ENCODE measurements at places on chromosomes 1 and 21.
A peak's percentile ranks its signal among the peaks of the same experiment; 100 is the strongest.

GRCh38 chr1:37315371-37315846, 159.0 kb upstream of the ZC3H12A start:
- DNase-seq, result no peak

- DNase-seq, result peak; percentile 59
Measured at GRCh38 chr1:8825985-8826481, 8.6 kb upstream of the RERE start.

DNA sequence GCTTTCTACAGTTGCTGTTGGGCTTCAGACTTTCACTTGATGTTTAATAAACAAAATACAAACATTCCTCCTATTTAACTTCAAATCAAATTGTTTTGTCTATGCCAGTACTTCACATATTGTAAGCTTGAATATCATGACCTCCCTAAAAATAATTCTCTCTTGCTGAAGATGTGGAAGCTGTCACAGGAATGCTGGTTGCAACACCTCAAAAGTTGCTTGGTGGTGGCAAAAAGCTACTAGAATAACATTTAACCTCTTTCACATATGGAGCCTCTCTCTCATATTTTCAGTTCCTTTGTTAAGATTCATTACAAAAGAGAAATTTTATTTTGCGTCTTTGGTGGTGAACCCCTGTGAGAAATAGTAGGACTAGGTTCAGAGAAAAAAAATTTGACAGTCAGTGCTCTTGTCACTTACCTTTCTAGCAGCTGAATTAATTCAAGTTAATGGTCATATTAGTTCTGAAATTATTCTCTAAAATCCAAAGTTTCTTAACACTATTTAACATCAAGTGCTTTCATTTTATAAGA, 25.5 kb upstream of the F13B start:
- peak; percentile 21 for DNase-seq

GRCh38 chr1:244097523-244098405, 46.7 kb downstream of the ZBTB18 start:
- no peak for DNase-seq

- no peak for DNase-seq
Measured at GRCh38 chr1:4284976-4285375, 369.4 kb upstream of the AJAP1 start.

DNA sequence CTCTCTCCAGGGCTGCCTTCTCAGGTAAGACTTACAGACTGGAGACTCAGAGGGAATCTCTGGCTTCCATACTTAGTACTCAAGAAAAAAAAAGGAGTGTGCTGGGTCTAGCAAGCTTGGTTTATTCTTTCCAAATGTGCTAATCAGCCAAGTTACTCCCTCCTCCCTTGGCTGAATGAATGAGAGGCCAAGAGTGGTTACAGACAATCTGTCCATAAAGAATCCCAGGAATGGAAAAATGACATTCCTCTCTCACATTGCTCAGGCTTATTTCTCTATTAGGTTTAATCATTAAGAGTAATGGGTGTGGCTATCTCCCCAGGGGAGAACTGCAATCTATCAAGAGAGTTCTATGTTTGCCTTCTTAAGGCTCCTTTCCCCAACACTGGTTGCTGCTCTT, 547.3 kb upstream of the PLXNA2 start:
- DNase-seq, result peak; percentile 10

DNA sequence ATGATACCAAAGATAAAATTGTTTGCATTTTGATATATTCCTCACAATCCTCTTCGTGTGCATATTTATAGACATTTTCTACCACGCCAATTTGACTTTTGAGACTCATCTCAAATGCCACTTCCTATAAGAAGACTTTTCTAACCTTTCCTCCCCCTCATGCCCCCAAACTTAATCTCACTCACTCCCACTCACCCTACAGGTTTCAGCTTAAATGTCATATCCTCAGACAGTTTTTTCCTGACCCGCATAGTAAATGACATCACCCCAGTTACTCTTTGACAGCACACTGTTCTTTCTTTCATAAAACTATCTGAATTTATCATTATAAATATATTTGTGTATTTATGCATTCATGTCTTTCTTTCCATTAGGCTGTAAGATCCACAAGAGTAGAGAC, 29.6 kb upstream of the RGS8 start:
- no peak for DNase-seq

DNA sequence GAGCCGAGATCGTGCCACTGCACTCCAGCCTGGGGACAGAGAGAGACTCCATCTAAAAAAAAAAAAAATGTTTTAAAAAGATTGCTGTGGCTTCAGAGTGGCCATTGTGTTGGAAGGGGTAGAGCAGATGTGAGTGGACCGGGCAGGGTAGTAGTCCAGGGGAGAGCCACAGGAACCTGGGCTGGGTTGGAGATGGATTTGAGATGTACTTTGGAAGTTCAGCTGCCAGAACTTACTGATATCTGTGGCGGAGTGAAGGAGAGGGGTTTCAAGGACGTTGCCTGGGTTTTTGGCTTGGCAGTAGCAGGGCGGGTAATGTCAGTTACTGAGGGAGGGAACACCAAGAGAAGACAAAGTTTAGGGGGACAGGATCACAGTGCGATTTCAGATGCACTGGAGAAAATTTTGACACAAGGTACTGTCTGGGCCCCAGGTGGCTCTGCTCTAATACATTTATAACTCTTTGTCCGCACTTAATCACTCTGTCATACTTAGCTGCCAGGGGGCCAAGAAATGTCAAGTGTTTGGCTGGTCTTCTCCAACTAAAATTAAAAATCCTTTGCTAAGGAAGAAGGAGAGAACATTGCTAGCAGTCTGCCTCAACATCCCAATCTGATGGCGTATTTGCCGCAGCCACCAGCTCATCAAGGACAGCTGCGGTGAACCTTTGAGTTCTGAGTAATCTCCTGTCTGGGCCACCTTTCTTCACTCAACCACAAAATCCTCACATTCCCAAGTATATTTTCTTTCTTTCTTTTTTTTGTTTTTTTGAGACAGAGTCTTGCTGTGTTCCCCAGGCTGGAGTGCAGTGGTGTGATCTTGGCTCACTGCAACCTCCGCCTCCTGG, 9.6 kb downstream of the EPHX1 start:
- no peak for DNase-seq

DNA sequence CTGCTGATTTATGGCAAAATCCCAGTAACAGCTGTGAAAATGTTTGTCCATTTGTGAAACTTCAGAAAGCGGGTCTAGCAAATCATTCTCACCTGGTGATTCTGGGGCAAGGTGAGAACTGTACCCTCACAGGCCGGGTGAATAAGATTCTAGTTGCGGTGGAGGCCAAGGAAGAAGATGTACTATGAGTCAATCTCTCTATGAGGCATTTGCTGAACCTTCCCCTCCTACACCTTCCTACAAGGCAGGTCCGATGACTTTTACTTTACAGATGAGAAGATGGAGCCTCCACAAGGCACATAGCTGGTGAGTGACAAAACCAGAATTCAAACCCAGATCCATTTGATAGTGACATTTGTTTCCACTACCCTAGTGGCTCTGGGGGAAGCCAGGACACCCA, 72.7 kb downstream of the BACH1 start:
- DNase-seq, result no peak

- no peak for DNase-seq
Measured at GRCh38 chr1:169802888-169803287, 8.2 kb upstream of the METTL18 start.

GRCh38 chr1:221742555-221743415, 896 bp upstream of the DUSP10 start:
- DNase-seq, result peak; percentile 75

DNA sequence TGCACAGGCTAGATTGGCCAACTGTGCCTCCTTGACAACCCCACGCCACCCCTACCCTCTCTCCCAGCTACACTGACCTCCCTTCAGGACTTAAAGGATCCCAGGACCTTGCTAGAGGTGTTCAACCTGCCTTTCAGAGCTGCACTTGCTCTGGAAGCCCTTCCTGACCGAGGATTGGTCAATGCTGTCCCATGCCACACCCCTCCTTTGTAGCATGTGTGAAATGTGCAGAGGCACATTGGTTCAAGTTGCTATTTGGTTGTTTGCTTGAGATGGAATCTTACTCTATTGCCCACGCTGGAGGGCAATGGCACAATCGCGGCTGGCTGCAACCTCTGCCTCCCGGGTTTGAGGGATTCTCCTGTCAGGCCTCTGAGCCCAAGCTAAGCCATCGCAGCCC, 21.8 kb downstream of the ACTA1 start:
- no peak for DNase-seq

GRCh38 chr1:63747445-63747844, 26.4 kb upstream of the ROR1 start:
- no peak for DNase-seq

GRCh38 chr1:238340989-238341388, 450.3 kb upstream of the ZP4 start:
- DNase-seq, result no peak

GRCh38 chr21:45297329-45297728, 9.6 kb upstream of the POFUT2 start:
- DNase-seq, result no peak

DNA sequence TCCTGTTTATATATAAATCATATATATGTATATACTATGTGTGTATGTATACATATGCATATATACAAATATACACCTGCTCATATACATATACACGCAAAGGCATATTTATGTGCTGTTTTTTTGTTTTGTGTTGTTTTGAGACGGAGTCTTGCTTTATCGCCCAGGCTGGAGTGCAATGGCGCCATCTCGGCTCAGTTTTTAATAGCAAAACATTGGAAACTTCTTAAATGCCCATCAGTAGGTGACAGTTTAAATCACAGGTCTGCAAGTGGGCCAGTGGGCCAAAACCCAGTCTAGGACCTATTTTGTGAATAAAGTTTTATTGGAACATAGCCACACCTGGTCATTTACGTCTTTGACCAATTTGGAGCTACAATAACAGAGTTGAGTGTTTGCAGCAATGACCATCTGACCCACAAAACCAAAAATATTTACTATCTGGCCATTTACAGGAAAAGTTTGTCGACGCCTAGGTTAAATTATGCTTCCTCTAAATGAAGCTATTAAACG, 132.3 kb downstream of the TOMM20 start:
- no peak for DNase-seq

GRCh38 chr1:153749408-153750005, 21.7 kb downstream of the INTS3 start:
- DNase-seq, result peak; percentile 88

DNA sequence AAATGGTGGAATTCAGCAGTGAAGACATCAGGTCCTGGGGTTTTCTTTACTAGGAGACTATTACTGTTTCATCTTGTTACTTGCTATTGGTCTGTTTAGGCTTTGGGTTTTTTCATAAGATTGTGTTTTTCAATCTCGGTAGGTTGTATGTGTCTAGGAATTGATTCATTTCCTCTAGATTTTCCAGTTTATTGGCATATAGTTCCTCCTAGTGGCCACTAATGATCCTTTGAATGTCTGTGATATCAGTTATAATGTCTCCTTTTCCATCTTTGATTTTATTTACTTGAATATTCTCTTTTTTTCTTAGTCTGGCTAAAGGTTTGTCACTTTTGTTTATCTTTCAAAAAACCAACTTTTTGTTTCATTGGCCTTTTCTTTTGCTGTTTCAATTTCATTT, 233.0 kb downstream of the RWDD3 start:
- DNase-seq, result no peak

DNA sequence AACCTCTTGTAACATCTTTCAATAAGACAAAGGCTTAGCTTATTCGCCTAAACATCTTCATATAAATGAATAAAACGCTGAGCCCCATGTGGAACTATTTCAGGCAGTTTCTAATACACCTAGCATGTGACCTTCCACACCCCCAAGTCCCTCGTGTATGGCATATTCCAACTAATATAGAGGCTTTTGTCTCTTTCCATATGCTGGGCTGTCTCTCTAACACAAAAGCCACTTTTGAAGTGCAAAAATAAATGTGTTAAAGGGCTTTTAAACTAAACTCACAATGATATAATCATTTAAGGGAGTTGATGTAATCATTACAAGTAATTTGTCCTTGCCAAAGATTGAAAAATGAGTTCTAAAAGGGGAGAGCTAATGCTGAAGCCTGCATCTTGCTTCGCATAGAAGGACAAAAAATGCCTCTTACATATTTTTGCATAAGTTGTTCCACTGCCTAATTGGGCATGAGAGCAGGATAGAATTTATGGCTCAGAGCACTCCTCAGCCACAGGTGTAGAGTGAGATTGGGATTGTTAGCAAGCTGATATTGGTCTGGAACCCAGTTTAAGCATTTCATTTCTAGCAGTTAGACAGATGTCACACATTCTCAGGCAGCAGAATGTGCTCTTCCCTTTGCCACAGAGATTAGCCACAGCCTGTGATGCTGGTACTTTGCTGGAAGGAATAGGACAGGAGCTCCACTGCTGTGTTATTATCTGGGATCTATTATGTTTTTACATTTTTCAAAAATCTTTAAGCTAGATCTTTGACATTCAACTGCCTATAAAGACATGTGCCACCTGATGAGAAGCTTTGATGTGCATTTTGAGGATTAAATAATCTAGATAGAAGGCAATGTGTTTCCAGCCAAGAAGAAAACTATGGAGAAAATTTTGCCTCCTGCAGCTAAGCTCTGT, 1044.4 kb downstream of the ADGRL2 start:
- DNase-seq, result no peak

GRCh38 chr1:181166377-181167196, 78.1 kb downstream of the IER5 start:
- DNase-seq, result peak; percentile 86

- DNase-seq, result no peak
Measured at GRCh38 chr1:198326915-198327314, 170.1 kb downstream of the NEK7 start.

DNA sequence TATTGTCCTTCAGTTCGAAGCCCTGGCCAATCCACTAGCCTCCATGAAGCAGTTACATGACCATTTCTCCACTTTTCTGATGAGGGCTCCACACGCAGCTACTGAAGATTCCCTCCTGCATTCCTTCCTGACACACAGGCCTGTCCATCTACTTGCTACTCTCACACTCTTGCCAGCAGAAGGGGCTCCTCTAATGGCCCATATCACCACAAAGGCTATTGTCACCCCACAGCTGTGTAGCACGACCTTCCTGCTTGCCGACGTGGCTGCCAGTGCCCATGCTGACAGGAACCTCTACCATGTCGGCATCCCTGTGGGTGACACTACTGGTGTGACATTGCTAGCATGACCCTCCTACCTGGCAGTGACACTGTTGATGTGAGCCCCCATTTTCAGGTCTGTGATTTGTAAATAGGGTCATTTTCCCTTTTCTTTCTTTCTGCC, 1528.6 kb upstream of the TPTE start:
- no peak for DNase-seq

GRCh38 chr1:59409549-59409948, 112.7 kb downstream of the FGGY start:
- no peak for DNase-seq

DNA sequence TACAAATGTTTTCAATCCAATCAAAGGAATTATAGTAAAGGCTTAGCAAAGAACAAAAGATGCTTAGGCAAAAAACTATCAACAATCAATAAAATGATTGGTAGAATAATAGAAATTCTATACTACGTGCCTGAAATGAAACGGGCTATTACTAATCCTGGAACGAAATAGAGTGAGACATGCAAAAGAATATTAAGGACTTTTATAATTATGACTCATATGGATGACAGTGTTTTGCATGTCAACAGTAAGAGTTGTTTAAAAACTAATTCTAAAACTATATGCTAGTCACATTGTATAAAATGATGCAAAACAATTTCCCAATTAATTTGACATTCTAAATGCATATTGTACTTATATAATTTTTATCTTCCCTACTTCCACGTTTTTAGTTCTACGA, 35.6 kb downstream of the LRRIQ3 start:
- DNase-seq, result no peak

All from fibroblast of pulmonary artery (primary cell).